ENCODE measurements at places on chromosomes 1 and 21. TPM values are rescaled to one million over a fixed set of nuclear protein-coding genes. Genes with fewer than 3 reads are reported as not detected.

- no peaks in the 10 kb centered on the region for H3K36me3 ChIP-seq
- H3K27ac ChIP-seq, result no peak overlapping the region
- H3K27me3 ChIP-seq, result no peaks in the 10 kb centered on the region
- DNase-seq, result no peak
These were observed 21.6 kb downstream of the ZBTB17 start for GRCh38 chr1:15954316-15954715.

- no peak overlapping the region for H3K4me3 ChIP-seq
- no peaks in the 10 kb centered on the region for H3K4me1 ChIP-seq
- H3K27me3 ChIP-seq, result no peaks in the 10 kb centered on the region
- DNase-seq, result no peak
- H3K36me3 ChIP-seq, result no peaks in the 10 kb centered on the region
- H3K27ac ChIP-seq, result no peak overlapping the region
These were observed 26.2 kb upstream of the C1orf105 start for GRCh38 chr1:172394141-172394751.

GRCh38 chr1:59388191-59388590 is 91.3 kb downstream of the FGGY start:
- DNase-seq, result no peak

The GJA9 gene
- 0.09 TPM for total RNA-seq

The SRRM1 gene
- 119 TPM for total RNA-seq

The MIB2 gene
- 152 TPM for total RNA-seq

The CD53 gene
- total RNA-seq, result 12.2 TPM
